Fibroblast of skin of scalp (primary cell): ENCODE measurements at places on chromosomes 3 and 15.

GRCh38 chr15:85030301-85030929 lies 48.8 kb downstream of the PDE8A start:
- peak; percentile 51 for DNase-seq

- no peak for DNase-seq
These were observed 510.2 kb upstream of the MDFIC2 start for GRCh38 chr3:70822669-70823068.

DNA sequence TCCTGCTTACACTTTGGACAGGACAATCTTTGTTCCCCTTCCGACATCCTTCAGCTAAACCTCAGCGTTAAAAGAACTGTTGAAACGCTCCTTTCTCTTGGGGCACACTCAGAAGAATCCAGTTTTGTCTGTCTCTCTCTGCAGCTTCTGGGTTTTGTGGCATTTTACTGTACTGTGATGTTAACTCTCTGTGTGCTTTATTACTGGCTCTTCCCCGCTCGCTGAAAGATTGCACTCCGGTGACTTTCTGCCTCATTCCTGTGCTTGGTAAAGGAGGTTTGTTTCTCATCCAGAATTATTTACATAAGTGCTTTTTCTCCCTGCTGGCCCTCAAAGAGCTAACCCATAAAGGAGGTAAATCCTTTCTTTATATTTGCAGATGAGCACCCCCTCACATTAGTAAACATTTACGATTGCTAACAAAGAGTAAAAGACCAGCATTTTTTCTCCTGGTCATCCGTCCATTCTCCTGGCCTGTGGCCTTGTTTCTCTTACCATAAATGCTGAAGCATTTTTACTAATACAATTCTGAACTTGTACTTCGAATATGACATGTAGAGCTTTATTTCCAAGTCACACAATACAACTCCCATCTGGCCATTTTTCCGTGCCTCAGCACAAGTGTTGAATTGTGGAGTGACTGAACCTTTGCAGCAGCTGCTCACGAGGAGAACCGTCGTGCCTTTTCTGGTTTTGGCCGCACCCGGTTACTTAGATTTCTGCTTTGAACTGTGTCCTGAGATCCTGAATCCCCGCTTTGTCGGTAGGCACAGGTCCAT lies 69.3 kb upstream of the RPL35A start:
- no peak for DNase-seq

DNA sequence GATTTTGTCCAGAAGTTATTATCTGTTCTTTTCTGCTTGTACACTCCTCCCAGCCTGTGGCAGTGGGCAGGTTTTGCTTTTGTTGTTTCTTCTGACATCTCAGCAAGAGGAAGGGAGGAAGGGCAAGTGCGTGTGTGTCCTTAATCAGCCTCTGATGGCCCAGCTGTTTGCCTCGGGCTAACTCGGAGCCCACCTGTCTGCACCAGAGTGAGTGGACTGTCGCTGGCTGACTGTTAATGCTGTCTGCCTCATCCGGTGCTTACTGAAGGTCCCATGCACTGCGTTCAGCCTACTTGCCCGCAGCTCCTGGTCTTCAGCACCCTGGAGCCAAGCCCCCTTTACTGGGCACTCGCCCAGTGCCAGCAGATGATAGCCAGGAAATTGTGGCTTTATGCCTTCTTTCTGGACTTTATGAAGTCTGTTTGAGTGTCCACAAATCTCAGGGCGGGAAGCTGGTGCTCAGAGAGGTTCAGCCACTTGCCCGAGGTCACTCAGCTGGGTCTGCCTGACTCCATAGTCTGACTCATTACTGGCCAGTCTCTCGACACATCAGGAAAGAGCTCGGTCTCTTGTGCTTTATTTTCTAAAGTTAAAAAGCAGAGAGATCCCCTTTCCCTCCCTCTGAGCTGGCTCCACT lies 89.5 kb downstream of the CHRNA7 start:
- no peak for DNase-seq

GRCh38 chr3:127628788-127629466 lies at the start of gene PODXL2:
Gene PODXL2, plus strand, starts transcription at chr3:127629185. Its CDS starts 35 bp downstream, at chr3:127629220.
- peak; percentile 60 for DNase-seq

- DNase-seq, result peak; percentile 55
These were observed 23.7 kb downstream of the PDZRN3 start for GRCh38 chr3:73601011-73601410.

GRCh38 chr3:87088430-87088992 lies 97.6 kb upstream of the VGLL3 start:
- DNase-seq, result no peak
